ENCODE measurements at places on chromosomes 3 and 15. TPM values are rescaled to one million over a fixed set of nuclear protein-coding genes. Genes with fewer than 3 reads are reported as not detected.

The GNB5 gene
- total RNA-seq: 25.2 TPM

- DNase-seq: no peak
Observed at GRCh38 chr15:38522922-38523321, 41.7 kb downstream of the RASGRP1 start.

GRCh38 chr3:107410606-107411005 is 33.4 kb downstream of the CCDC54 start:
- no peak for DNase-seq

DNA sequence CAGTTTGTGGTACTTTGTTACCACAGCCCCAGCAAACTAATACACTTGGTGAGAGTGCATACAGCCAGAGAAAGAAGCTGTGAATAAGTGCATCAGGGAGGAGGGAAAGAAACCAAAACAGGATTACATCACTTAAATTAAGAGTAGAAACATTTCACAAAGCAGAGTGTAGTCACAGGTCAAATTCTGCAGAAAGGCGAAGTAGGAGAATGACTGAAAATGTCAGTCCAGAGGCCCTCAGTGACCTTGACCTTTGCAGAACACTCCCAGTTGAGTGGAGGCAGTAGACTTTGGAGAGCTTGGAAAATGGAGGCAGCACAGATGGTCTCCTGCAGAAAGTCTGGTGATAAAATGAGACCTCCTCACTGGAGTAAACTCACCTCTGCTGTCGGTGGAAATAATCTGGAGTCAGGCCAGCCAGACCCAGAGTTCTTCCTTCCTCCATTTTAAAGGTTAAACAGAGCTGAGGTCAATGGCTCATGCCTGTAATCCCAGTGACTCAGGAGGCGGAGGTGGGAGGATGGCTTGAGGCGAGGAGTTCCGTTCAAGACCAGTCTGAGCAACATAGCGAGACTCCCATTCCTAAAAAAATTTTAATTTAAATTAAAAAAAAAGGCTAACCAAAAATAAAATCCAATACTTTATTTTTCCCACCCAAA is 5.0 kb downstream of the CD86 start:
- no peak for DNase-seq

The CACNA2D2 gene
- total RNA-seq: 0.42 TPM
